SJCRH30 (cell line): ENCODE measurements at places on chromosomes 1 and 21. TPM values are rescaled to one million over a fixed set of nuclear protein-coding genes. Genes with fewer than 3 reads are reported as not detected.

SLC9C2 gene
- total RNA-seq = not detected in 2 replicates

TMEM125 gene
- total RNA-seq = not detected in 2 replicates

LCE3E gene
- not detected in 2 replicates for total RNA-seq

SPRR4 gene
- total RNA-seq = not detected in 2 replicates

KCNN3 gene
- total RNA-seq = 27.7 and 29.3 TPM in 2 replicates

NUP210L gene
- 0.04 TPM in 1 of 2 replicates, not detected in the other for total RNA-seq

ZNF648 gene
- total RNA-seq = not detected in 2 replicates

SPATA21 gene
- total RNA-seq = 0.05 TPM in 1 of 2 replicates, not detected in the other

ANKRD35 gene
- not detected in 2 replicates for total RNA-seq

CCDC27 gene
- not detected in 2 replicates for total RNA-seq

ADORA3 gene
- total RNA-seq = 0.10 TPM in 1 of 2 replicates, not detected in the other

FNDC7 gene
- total RNA-seq = 0.04 and 0.08 TPM in 2 replicates

NHLH2 gene
- total RNA-seq = not detected in 2 replicates

LRRC71 gene
- total RNA-seq = not detected in 2 replicates

CREG1 gene
- total RNA-seq = 37.5 and 39.4 TPM in 2 replicates

IGSF9 gene
- total RNA-seq = 0.06 and 0.08 TPM in 2 replicates

NUAK2 gene
- total RNA-seq = 2.1 and 2.2 TPM in 2 replicates

CXADR gene
- 1.7 and 2.1 TPM in 2 replicates for total RNA-seq

VHLL gene
- total RNA-seq = 0.63 TPM in 1 of 2 replicates, not detected in the other

TMPRSS2 gene
- total RNA-seq = not detected in 2 replicates

FCGR3A gene
- total RNA-seq = not detected in 2 replicates
